ENCODE measurements at places on chromosomes 12 and 14. TPM values are rescaled to one million over a fixed set of nuclear protein-coding genes. Genes with fewer than 3 reads are reported as not detected.
A peak's percentile ranks its signal among the peaks of the same experiment; 100 is the strongest.

DNA sequence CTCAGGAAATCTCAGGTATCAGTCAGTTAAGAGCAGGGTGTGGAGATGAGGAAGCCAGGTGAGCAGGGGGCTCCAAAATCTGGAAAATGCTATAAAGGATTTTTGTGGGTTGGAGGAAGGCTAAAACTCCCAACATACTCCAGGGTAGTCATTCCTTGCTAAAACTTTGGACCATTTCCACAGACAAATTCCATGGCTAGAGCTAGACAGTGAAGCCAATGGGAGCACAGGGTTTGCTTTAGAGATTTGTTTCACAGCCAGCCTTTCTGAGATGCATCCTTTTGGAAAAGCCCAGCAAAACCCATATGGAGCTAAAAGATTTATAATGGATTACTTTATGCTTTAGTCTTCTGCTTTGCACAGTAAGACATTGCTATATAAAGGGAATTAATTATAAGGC lies 146.5 kb downstream of the SAMD4A start:
- peaks cover 12% of the 10 kb centered on the region for H3K4me1 ChIP-seq
- H3K27me3 ChIP-seq, result no peaks in the 10 kb centered on the region
- no peak for DNase-seq

DNA sequence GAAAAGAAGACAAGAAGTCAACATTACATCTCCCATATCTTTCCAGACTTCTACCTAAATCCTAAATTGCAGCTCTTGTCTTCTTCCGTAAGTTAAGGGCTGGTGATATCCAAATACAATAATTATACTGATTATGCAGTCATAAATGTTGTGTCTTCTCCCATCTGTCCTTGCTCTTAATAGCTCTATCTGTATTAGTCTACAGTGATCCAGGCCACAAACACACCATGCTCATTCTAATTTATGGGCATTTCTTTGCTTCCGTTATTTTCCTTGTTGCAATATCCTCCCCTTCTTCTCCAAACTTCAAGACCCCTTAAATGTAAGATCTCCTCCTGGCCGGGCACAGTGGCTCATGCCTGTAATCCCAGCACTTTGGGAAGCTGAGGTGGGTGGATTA lies 3.7 kb upstream of the MDP1 start:
- H3K36me3 ChIP-seq, result no peaks in the 10 kb centered on the region
- no peak overlapping the region for H3K4me3 ChIP-seq
- H3K27me3 ChIP-seq, result no peaks in the 10 kb centered on the region

DNA sequence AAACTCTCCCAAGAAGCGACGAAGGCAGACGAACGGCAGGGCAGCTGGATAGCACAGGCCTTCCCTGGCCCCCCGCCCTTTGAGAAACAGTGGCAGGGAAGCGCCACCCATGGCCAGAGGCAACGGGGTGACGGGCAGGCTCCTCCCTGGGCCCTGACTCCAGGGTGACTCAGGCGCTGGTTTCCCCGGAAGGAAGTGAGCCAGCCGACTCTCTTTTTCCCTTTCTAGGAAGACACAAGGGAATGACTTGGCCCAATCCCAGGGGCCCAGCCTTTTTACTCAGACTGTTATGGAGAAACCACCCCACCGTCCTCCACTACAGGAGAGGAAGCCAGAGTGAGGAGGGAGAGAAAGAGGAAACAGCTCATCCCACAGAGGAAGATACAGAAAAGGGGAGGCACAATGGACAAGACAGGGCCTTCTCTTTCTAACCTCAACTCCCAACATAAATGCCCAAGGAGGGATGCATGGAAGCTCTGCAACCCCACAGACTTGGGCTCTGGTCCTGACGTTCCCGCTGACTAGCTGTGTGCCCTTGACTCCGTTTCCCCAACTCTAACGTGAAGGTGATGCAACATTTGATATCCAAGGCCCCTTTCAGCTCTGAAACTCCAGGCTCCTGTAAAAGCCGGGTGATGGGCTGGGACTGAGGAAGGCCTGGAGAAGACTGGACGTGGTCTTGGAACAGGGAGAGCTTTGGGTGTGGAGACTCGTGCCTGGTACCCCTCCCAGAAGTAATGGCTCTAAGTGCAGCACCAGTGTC lies 27.9 kb downstream of the ACTN1 start:
- H3K4me1 ChIP-seq, result peaks cover 99% of the 10 kb centered on the region
- no peaks in the 10 kb centered on the region for H3K27me3 ChIP-seq
- DNase-seq, result peak; percentile 91
- no peak overlapping the region for H3K4me3 ChIP-seq

- H3K4me3 ChIP-seq, result no peak overlapping the region
- no peak for DNase-seq
- no peaks in the 10 kb centered on the region for H3K36me3 ChIP-seq
- no peaks in the 10 kb centered on the region for H3K4me1 ChIP-seq
Observed at GRCh38 chr12:93521225-93522080, 51.0 kb upstream of the SOCS2 start.

- H3K27ac ChIP-seq, result no peak overlapping the region
- no peaks in the 10 kb centered on the region for H3K4me1 ChIP-seq
- H3K27me3 ChIP-seq, result no peaks in the 10 kb centered on the region
- H3K36me3 ChIP-seq, result no peaks in the 10 kb centered on the region
- H3K4me3 ChIP-seq, result no peak overlapping the region
Observed at GRCh38 chr14:67447033-67447381, 35.0 kb upstream of the PLEK2 start.

GRCh38 chr14:61042220-61042619 lies 61.2 kb downstream of the SLC38A6 start:
- no peak overlapping the region for H3K4me3 ChIP-seq
- H3K27me3 ChIP-seq, result no peaks in the 10 kb centered on the region
- H3K36me3 ChIP-seq, result no peaks in the 10 kb centered on the region
- no peak for DNase-seq

DNA sequence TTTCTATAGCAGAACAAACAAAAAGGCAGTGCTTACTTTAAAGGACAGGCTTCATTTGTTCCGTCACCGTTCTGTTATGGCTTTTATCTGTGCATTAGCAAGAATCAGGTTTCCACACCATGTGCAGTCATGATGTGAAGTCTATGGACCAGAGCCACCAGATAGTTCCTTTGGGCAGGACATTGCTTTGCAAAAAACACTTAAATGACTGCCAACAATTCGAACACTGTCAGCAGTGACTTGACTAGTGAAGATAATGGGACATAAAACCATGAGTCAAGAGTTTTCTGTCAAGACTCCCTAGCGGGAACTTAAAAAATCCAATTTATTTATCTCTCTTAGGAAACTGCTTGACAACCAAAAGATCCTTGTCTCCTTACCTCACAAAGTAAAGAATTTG lies 80.3 kb downstream of the NKX2-1 start:
- H3K27ac ChIP-seq, result no peak overlapping the region
- peaks cover 11% of the 10 kb centered on the region for H3K27me3 ChIP-seq
- no peak for DNase-seq
- no peaks in the 10 kb centered on the region for H3K36me3 ChIP-seq

- H3K4me1 ChIP-seq, result peaks cover 8% of the 10 kb centered on the region
- peaks cover 36% of the 10 kb centered on the region for H3K27me3 ChIP-seq
- H3K27ac ChIP-seq, result no peak overlapping the region
- peak; percentile 26 for DNase-seq
- H3K36me3 ChIP-seq, result no peaks in the 10 kb centered on the region
- no peak overlapping the region for H3K4me3 ChIP-seq
Observed at GRCh38 chr14:23577004-23577681, 1.4 kb downstream of the JPH4 start.

GRCh38 chr12:59472273-59472672 lies 123.6 kb upstream of the SLC16A7 start:
- H3K4me1 ChIP-seq, result no peaks in the 10 kb centered on the region
- H3K27me3 ChIP-seq, result no peaks in the 10 kb centered on the region
- peak; percentile 39 for DNase-seq
- no peaks in the 10 kb centered on the region for H3K36me3 ChIP-seq
- H3K4me3 ChIP-seq, result no peak overlapping the region
- H3K27ac ChIP-seq, result no peak overlapping the region

- H3K4me1 ChIP-seq, result no peaks in the 10 kb centered on the region
- H3K27ac ChIP-seq, result no peak overlapping the region
- H3K27me3 ChIP-seq, result no peaks in the 10 kb centered on the region
- DNase-seq, result no peak
- H3K4me3 ChIP-seq, result no peak overlapping the region
Observed at GRCh38 chr12:88300931-88301330, 158.8 kb downstream of the TMTC3 start.

DNA sequence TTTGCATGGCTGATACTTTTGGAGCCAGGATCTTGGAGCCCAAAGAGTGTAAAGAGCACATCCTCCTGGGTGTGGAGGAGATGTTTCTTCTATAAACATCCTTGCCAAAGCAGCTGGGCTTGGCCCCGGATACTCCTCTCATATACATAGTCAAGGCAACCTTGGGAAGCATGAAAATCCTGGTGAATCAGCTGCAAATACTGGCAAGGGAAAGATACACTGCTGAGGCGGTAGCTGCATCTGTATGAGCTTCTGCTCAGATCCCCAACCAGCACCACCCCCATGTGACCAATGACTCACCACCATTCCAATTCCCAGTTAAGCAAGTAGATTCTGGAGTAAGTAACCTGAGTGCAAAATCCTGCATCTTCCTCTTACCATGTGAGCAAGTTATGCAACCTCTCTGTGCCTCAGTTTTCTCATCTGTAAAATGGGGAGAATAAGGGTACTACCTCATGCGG lies 567.4 kb downstream of the MED13L start:
- DNase-seq, result no peak
- no peak overlapping the region for H3K4me3 ChIP-seq
- H3K4me1 ChIP-seq, result peaks cover 4% of the 10 kb centered on the region
- H3K27ac ChIP-seq, result no peak overlapping the region
- no peaks in the 10 kb centered on the region for H3K27me3 ChIP-seq
- H3K36me3 ChIP-seq, result no peaks in the 10 kb centered on the region

GRCh38 chr12:61857968-61858367 lies 402.2 kb upstream of the USP15 start:
- no peak overlapping the region for H3K4me3 ChIP-seq
- H3K27ac ChIP-seq, result no peak overlapping the region
- H3K4me1 ChIP-seq, result no peaks in the 10 kb centered on the region
- H3K27me3 ChIP-seq, result no peaks in the 10 kb centered on the region
- no peak for DNase-seq

GRCh38 chr14:106372870-106373652 lies 846.7 kb downstream of the TMEM121 start:
- no peak for DNase-seq
- no peak overlapping the region for H3K4me3 ChIP-seq
- no peaks in the 10 kb centered on the region for H3K27me3 ChIP-seq
- no peak overlapping the region for H3K27ac ChIP-seq
- no peaks in the 10 kb centered on the region for H3K4me1 ChIP-seq

DNA sequence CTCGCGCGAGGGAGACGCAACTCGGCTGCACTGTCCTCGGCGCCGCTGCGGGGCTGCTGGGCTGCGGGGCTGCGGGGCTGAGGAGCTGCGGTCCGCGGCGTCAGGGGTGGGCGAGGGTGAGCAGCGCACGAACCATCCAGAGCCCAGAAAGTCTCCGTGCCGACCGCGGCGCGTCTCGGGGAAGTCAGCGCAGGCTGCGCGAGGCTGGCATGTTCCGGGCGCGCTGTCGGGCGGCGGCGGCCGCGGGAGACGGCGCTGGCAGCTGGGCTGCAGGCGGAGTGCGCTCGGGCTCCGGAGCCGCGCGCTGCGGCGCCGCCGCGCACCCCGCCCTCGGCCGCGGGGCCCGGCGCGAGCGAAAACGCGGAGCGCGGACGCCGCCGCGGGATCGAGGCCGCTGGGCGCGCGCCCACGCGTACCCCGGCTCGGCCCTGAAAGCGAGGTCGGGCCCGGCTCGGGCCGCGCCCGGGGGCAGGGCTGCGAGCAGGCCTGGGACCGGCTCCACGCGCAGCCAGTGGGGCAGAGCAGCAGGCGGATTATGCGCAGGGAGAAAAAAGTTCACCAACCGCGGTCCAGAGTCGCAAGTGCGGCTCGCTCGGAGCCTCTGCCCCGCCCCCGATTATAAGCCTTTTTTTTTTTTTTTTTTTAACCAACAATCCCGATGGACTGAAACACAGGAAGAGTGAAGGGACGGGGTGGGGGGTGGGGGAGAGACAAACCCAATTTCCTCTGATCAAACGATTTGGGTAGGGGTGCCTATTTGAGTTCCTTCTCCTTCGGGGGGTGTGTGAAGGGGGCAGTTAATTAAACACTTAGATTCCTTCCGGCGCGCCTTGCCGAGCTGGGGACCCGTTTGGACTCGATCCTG lies at the start of gene PRICKLE1:
Gene PRICKLE1 (minus strand): TSS at position 282 of the 865 bp plus-strand sequence. CDS start 117,230 bp downstream, outside the sequence.
- peaks cover 40% of the 10 kb centered on the region for H3K4me1 ChIP-seq
- peak within 1 kb of the TSS; percentile 60 for H3K27ac ChIP-seq
- no peak for DNase-seq
- H3K27me3 ChIP-seq, result no peaks in the 10 kb centered on the region
- peak within 1 kb of the TSS; percentile 61 for H3K4me3 ChIP-seq

GRCh38 chr14:29851397-29851796 lies 76.2 kb downstream of the PRKD1 start:
- H3K4me1 ChIP-seq, result no peaks in the 10 kb centered on the region
- H3K27me3 ChIP-seq, result no peaks in the 10 kb centered on the region
- no peak for DNase-seq
- no peak overlapping the region for H3K27ac ChIP-seq
- H3K4me3 ChIP-seq, result no peak overlapping the region
- no peaks in the 10 kb centered on the region for H3K36me3 ChIP-seq

- H3K4me3 ChIP-seq, result no peak overlapping the region
- H3K27me3 ChIP-seq, result no peaks in the 10 kb centered on the region
- no peaks in the 10 kb centered on the region for H3K36me3 ChIP-seq
Observed at GRCh38 chr12:82415402-82415801, 57.1 kb downstream of the METTL25 start.

- H3K27ac ChIP-seq, result no peak overlapping the region
- H3K4me3 ChIP-seq, result no peak overlapping the region
- H3K27me3 ChIP-seq, result peaks cover 5% of the 10 kb centered on the region
- H3K36me3 ChIP-seq, result no peaks in the 10 kb centered on the region
- no peaks in the 10 kb centered on the region for H3K4me1 ChIP-seq
Observed at GRCh38 chr14:94844593-94845152, 74.8 kb upstream of the GSC start.

- H3K4me3 ChIP-seq, result no peak overlapping the region
- no peak overlapping the region for H3K27ac ChIP-seq
- no peak for DNase-seq
- peaks cover 9% of the 10 kb centered on the region for H3K4me1 ChIP-seq
- H3K36me3 ChIP-seq, result no peaks in the 10 kb centered on the region
- no peaks in the 10 kb centered on the region for H3K27me3 ChIP-seq
Observed at GRCh38 chr12:70648191-70648590, 11.0 kb upstream of the PTPRB start.

Gene FGF23
- not detected for polyA plus RNA-seq

Gene KLHDC1
- polyA plus RNA-seq, result 5.7 TPM

Gene C2CD5
- 77.6 TPM for polyA plus RNA-seq

Gene DLGAP5
- polyA plus RNA-seq, result 31.3 TPM

Gene KRT6B
- not detected for polyA plus RNA-seq

Gene SDR39U1
- polyA plus RNA-seq, result 45.3 TPM

Gene CD163L1
- polyA plus RNA-seq, result 8.4 TPM

Gene TSPAN11
- 18.2 TPM for polyA plus RNA-seq

Gene ACVRL1
- 96.1 TPM for polyA plus RNA-seq

Gene KRT80
- polyA plus RNA-seq, result 0.84 TPM
